Stimulated activated CD4-positive, alpha-beta T cell treated with anti-CD3 and anti-CD28 coated beads, Interleukin-15, amount 100 ng/mL, for 48 hours (primary cell): ENCODE measurements at places on chromosomes 1 and 21.

DNA sequence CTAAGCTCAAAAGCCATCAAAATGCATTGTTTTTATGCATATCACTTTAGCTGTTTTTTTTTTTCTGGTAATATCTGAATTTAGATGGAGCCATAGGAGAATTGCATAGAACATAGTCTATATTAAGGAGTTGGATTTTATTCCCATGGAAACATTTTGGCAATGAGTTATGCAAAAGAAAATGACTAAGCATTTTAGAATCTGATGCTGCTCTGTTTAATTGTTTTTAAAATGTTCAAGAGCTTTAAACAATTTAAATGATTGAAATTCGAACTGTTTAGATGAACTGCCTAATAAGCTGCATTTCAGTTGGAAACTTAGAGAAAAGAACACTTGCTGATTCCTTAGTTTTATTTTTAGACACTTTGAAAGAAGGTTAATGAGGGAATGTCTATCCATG, 1531.5 kb upstream of the B3GALT2 start:
- no peak for DNase-seq

GRCh38 chr1:190273161-190273560, 204.5 kb downstream of the BRINP3 start:
- DNase-seq: no peak

GRCh38 chr1:201917362-201918033, 28.8 kb downstream of the SHISA4 start:
- no peak for DNase-seq

GRCh38 chr21:35932232-35932911, 128.0 kb downstream of the SETD4 start:
- peak; percentile 25 for DNase-seq

DNA sequence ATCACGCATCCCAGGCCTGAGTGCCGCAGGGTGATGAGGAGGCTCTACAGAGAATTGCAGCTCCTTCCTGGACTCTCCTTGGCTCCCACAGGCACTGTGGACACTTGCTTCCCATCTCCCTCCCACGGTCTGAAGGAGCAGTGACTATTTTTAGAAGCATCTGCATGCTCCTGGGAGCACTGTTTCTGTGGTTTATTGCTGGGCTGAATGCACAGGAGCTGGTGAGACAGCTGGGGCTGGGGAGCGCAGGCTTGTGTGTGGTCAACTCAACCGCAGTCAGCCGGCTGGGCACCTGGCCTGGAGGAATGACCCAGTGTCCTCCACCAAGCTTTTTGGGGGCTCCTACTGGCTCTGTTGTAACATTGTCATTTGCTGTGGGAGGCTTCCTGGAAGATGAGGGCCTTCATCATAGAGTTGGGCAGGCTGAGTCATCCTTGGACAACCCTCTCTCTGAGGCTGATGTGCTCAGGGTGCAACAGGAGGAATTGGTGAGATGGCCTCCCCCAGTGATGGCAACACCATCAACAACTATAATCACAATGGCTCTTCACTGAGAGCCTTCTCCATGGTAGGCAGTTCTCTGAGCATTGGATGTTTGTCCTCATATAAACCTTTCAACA, 1.7 kb downstream of the NFASC start:
- DNase-seq: no peak

- DNase-seq: no peak
These were observed 26.9 kb downstream of the KRTAP19-8 start for GRCh38 chr21:31011412-31011811.

DNA sequence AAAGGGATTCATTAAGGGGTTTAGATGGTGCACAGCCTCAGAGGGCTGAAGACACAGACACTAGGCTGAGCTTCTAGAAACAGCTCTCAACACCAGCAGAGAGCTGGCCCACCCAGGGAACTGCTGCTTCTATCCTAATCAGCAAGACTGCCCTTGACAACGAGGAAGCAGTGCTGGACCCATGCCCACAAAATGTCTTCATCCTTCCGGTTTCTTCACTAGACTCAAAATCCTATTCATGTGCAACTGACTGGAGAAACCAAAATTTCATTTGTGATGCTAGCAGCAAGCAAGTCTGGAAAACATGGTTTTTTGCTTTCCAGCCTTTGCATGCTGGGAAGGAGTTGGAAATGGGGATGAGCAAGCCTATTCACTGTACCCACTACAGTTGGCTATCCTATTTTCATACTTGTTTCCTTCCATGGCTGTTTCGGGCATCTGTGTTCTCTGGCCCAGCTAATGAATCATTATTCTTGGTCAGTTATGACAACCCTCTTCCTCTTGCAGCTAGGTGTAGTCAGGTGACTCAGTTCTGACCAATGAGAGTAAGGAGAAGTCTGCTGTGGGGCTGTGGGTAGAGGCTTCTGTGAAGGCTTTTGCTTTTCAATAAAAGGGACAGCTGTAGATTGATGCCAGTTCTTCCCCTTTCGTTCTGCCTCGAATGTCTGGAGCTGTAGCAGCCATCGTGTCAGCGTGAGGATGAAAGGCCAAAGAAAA, 14.6 kb upstream of the TMEM61 start:
- no peak for DNase-seq

DNA sequence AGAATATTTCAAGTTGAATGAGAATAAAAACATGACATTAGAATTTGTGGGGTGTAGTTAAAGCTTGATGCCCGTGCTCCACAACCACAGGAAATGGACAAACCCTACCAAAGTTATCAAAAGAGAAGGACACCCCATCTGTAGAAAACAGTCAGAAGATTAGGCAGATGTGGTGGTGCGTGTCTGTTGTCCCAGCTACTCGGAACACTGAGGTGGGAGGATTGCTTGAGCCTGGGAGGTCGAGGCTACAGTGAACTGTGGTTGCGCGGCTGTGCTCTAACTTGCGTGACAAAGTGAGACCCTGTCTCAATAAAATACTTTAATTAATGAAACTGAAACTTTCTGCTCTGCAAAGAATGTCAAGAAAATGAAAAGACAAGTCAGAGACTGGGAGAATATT, 1.5 kb upstream of the SPATC1L start:
- DNase-seq: no peak

DNA sequence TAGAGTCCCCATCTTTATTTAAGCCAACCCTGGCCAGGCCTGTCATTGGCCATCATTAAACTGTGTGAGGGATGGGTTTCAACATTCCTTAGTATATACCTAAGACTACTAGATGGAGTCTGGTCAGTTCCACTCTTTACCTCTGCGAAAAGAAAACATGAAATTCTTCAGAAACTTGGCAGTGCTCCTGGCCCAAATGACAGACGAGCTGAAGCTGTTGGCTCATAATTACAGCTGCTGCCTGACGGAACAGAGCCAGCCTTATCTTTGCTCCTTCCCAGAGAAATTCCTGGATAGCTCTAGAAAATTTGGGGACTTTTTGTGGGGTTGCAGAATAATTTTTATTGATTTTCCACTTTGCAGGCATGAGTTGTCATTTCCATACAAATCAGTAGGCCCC, 30.4 kb downstream of the NPHS2 start:
- DNase-seq: no peak

- DNase-seq: no peak
These were observed 8.9 kb downstream of the KCNAB2 start for GRCh38 chr1:6054596-6054995.

DNA sequence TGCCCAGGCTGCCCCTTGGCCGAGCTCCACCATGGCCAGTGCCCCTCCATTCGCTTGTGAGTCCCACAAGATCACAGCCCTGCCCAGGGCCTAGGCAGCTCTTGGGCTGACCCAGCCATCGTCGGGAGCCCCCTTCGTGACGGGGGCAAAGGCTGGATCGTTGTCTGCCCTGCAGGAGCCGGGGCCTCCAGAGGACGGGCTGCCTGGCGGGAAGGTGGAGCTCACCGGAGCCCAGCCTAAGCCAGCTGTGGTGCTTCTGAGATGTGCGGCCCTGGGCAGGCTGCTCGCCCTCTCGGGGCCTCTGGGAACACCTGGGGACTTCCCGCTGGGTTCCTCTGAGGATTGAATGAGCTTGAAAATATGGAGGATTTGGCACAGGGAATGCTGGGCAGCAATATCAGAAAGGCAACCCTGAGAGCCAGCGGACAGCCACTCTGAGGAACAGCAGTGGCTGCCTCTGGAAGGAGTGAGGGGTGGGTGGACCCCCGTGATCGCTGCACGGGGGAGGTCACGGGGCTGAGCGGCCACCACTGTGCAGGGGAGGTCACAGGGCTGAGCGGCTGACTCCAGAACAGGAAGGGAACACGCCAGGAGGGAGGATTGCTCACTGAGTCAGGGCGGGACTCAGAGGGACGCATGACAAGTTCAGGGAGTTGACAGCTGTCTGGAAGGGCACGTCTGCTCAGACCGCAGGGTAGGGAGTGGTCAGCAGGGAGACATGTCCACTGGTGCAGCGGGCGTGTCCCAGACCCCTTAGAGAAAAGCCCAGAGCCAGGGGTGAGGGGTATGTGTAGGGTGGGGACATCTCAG, 19.3 kb downstream of the TP73 start:
- DNase-seq: no peak

- no peak for DNase-seq
These were observed 58.9 kb downstream of the PTPN14 start for GRCh38 chr1:214492401-214493075.

- no peak for DNase-seq
These were observed 87.0 kb downstream of the NCAM2 start for GRCh38 chr21:21085206-21085605.

DNA sequence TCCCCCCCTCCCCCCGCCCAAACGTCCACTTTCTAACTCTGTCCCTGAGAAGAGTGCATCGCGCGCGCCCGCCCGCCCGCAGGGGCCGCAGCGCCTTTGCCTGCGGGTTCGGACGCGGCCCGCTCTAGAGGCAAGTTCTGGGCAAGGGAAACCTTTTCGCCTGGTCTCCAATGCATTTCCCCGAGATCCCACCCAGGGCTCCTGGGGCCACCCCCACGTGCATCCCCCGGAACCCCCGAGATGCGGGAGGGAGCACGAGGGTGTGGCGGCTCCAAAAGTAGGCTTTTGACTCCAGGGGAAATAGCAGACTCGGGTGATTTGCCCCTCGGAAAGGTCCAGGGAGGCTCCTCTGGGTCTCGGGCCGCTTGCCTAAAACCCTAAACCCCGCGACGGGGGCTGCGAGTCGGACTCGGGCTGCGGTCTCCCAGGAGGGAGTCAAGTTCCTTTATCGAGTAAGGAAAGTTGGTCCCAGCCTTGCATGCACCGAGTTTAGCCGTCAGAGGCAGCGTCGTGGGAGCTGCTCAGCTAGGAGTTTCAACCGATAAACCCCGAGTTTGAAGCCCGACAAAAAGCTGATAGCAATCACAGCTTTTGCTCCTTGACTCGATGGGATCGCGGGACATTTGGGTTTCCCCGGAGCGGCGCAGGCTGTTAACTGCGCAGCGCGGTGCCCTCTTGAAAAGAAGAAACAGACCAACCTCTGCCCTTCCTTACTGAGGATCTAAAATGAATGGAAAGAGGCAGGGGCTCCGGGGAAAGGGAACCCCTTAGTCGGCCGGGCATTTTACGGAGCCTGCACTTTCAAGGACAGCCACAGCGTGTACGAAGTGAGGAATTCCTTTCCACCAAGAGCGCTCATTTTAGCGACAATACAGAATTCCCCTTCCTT, 158.1 kb downstream of the RUNX1 start:
- no peak for DNase-seq

DNA sequence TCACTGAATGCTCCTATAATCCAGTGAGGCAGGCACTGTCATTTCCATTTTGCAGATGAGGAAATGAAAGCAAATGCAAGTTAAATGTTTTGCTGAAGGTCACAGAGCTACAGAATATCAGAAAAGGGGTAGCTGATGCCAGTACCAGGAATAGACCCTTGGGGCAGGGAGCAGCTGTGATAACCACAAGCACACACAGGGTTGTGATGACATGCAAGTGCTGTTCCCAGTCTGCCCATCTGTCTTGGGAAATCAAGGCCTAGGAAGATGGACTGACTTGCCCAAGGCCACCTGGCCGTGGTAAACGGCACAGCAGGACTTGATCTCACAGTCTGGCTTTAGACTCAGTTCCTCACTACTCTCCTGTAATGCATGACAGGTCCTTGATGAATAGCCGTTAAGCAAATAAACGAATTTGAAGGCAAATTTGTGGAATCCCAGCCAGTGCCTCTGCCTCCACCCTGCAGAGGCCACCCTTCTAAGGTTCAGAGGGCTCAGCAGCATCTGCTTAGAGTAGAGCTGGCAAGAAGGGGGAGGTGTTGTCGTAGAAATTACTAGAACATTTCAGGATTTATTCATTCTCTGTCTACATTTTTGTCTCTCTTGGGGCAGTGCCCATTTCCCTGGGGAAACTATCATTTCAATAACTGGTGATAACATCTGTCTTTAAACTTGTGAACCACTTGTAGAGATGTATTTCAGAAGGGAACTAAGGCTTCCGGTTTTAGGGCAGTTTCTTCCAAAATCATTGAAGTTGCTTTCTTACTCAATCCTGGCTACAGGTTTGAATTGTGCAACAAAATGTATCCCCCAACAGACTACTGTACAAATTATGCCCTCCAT, 53.2 kb upstream of the MRPS6 start:
- DNase-seq: no peak

DNA sequence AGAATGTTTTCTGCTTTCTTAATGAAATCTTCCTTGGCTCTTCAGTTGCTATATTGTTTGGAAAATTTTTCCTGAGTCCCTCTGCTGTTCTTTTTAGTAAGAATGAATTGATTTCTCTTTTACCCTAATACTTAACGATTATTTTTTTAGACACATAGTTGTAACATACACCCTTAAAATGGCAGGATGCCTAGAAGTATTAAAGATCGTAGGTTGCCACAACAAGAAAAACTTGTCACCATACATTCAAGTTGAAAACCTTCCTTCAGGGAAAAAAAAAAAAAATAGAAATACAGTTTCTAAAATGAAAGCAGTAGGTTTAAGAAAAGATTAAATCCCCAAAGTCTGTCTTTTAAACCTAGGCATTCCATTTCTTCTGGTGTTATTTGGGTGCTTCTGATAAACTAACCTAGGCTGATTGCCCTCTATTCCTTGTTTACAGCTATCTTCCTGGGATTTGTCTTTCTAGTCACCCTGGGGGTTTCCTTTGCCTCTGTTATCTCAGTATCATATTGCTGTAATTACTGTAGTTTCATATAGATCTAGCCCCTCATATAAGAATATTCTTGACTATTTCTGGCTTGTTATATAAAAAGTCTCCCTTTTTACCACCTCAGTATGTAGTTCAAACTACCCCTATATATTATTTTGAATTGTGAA, 16.8 kb downstream of the SUCO start:
- no peak for DNase-seq

- DNase-seq: no peak
These were observed 13.7 kb downstream of the ALX3 start for GRCh38 chr1:110056776-110057175.

DNA sequence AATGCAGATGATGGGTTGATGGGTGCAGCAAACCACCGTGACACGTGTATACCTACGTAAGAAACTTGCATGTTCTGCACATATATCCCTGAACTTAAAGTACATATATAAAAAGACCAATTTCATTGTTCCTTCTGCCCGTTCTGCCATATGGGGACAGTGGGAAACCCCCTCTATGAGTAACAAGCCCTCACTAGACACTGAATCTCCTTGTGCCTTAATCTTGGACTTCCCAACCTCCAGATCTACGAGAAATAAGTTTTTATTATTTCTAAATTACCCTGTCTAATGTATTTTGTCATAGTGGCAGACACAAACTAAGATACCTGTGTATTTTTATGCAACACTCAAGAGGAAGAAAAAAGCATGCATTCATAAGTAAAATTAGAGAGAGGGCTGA, 10.0 kb downstream of the GBP7 start:
- no peak for DNase-seq

GRCh38 chr1:167429612-167430011, 88.7 kb downstream of the CD247 start:
- no peak for DNase-seq

GRCh38 chr1:210437111-210437510, 108.4 kb downstream of the HHAT start:
- no peak for DNase-seq

GRCh38 chr21:39159342-39160063, 23.7 kb downstream of the PSMG1 start:
- no peak for DNase-seq

GRCh38 chr1:2455757-2456156, 20.3 kb upstream of the PLCH2 start:
- no peak for DNase-seq
